ENCODE measurements at places on chromosomes 7 and 10. TPM values are rescaled to one million over a fixed set of nuclear protein-coding genes. Genes with fewer than 3 reads are reported as not detected.

DNA sequence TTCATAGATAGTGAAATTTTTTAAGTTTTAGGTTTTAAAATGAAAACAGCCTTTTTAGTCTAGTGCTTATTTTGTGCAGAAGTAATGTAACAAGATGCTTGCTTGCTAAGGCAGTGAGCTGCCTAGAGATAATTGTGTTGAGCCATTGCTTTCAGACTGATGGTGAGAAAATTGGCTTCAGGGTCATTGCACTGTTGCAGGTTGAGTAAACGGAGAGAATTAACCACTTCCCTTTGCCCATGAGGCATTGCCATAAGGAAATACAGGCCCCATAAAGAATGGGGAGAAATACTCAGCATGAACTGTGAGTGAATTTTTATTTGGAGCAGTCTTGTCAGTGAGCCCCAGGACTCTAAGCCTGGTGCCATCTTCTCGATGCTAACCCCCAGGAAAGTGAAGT is 140.5 kb downstream of the LRRC4 start:
- peaks cover 6% of the 10 kb centered on the region for H3K36me3 ChIP-seq
- no peaks in the 10 kb centered on the region for H3K27me3 ChIP-seq
- no peaks in the 10 kb centered on the region for H3K4me1 ChIP-seq
- H3K4me3 ChIP-seq = no peak overlapping the region
- no peak overlapping the region for H3K27ac ChIP-seq
- no peak for DNase-seq

DNA sequence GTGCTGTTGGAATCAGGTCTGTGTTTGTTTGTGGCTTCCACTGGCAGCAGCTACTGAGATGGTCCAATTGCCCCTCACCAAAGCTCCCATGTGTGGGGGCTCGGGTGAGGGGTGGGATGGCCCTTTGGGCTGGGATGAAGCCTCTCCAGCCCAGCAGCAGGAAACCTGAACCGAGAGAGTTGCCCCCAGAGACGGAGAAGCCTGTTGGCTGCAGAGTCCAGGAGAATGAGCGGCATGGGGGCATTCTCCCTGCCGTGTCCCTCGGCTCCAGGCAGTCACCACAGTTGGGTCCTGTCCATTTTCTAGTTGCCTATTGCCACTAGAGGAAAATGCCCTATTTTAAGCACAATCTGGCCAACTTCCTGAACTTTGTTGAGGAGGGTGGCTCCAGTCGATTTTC is 222.2 kb upstream of the PPP2R2D start:
- no peaks in the 10 kb centered on the region for H3K4me1 ChIP-seq
- no peak for DNase-seq
- H3K27me3 ChIP-seq = peaks cover 26% of the 10 kb centered on the region
- no peaks in the 10 kb centered on the region for H3K36me3 ChIP-seq

- no peak overlapping the region for H3K27ac ChIP-seq
- no peaks in the 10 kb centered on the region for H3K4me1 ChIP-seq
- no peak for DNase-seq
- H3K36me3 ChIP-seq = no peaks in the 10 kb centered on the region
- H3K27me3 ChIP-seq = no peaks in the 10 kb centered on the region
Observed at GRCh38 chr7:87712571-87712970, 84.4 kb downstream of the RUNDC3B start.

DNA sequence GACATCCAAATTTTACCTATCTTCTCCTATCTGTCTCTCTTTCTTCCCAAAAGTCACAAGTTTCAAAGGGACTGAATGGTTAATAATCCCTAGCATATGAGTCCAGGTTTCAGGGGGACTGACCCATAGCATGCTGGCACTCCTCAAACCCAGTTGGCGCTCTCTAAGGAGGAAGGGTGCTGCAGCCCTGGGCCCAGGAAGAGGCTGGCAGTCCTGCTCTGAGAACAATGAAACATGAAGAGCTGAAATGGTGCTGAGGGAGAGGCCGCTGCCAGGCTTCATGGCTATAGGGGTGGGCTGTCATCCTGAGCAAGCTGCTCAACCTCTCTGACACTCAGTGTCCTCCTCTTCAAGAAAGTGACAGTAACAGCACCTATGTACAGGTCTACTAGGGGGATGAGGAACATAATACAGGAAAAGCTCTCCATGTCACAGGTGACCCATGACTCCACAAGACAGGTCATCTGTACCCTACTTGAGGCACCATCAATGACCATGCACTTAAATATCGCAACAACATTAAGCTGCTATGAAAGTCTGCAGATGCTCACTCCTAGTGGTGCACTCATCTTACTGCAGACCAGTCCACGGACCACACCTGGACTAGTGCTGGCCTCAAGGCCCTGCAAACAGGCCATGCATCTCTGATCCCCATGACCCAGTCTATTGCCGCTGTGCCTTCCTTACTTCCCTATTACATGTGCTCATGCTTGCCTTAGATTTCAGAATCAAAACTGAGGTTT is 17.0 kb downstream of the COBL start:
- peaks cover 8% of the 10 kb centered on the region for H3K27me3 ChIP-seq
- no peak overlapping the region for H3K27ac ChIP-seq
- no peak overlapping the region for H3K4me3 ChIP-seq
- no peaks in the 10 kb centered on the region for H3K4me1 ChIP-seq
- no peak for DNase-seq

DNA sequence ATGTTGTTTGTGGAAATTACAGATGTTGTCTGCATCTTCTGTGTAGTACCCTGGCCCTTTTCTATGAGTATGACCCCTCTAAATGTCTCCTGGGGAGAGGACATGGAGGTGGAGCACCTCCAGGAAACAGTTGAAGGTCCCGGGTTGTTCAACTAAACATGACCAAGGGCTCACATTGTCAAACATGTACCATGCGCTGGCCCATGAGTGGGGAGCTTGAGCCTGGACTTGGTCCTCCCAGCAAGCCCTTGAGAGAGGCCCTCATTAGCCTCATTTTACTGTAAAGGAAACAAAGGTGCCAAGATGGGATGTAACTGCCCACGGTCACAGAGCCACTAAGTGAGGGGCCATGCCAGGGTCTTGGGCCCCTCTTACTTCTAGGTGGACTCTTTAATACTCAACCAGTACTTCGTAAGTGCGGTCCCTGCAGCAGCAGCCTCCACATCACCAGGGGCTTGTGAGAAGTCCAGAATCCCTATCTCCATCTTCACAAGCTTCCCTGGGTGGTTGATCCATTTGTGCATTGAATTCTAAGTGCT is 31.2 kb downstream of the C10orf71 start:
- no peak for DNase-seq
- H3K27ac ChIP-seq = no peak overlapping the region
- H3K36me3 ChIP-seq = no peaks in the 10 kb centered on the region

DNA sequence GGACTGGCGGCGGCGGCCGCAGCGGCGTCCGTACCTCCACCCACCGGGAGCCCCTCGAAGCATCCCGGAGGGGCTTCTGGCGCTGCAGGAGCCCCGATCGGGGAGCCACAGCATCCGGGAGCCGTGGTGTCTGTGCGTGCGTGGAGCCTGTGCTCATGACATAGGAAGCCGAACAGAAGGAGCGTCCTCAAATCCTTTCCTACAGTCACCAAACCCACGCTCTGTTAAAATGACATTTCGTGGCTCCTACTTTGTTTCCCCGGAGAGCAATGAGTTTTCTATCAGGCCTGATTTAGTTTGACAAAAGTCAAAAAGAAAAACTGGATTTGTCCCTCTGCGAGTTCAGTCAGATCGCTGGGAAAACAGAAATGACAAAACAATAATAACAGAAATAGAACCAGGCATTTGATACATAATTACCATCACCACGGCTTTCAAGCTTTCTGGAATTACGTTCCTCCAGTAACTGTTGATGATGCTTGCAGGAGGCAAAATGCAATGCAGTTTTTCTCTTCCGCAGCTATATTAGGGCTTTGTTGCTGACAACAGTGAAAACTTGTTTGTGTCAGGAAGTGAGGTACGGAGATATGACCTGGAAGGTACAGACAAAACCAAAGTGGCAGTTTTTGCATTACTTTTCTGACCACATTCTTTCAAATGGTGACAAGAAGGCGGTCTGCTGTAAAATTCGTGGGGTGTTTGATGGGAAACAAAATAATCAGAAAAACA is 219.3 kb upstream of the MKLN1 start:
- H3K4me1 ChIP-seq = peaks cover 17% of the 10 kb centered on the region
- H3K27me3 ChIP-seq = no peaks in the 10 kb centered on the region

GRCh38 chr7:119964065-119964464 is 308.9 kb upstream of the KCND2 start:
- no peak overlapping the region for H3K27ac ChIP-seq
- H3K36me3 ChIP-seq = no peaks in the 10 kb centered on the region
- no peaks in the 10 kb centered on the region for H3K4me1 ChIP-seq
- no peaks in the 10 kb centered on the region for H3K27me3 ChIP-seq
- no peak for DNase-seq

- no peak overlapping the region for H3K4me3 ChIP-seq
- no peak for DNase-seq
- no peak overlapping the region for H3K27ac ChIP-seq
- H3K4me1 ChIP-seq = no peaks in the 10 kb centered on the region
Observed at GRCh38 chr7:82694022-82694421, 250.4 kb upstream of the CACNA2D1 start.

DNA sequence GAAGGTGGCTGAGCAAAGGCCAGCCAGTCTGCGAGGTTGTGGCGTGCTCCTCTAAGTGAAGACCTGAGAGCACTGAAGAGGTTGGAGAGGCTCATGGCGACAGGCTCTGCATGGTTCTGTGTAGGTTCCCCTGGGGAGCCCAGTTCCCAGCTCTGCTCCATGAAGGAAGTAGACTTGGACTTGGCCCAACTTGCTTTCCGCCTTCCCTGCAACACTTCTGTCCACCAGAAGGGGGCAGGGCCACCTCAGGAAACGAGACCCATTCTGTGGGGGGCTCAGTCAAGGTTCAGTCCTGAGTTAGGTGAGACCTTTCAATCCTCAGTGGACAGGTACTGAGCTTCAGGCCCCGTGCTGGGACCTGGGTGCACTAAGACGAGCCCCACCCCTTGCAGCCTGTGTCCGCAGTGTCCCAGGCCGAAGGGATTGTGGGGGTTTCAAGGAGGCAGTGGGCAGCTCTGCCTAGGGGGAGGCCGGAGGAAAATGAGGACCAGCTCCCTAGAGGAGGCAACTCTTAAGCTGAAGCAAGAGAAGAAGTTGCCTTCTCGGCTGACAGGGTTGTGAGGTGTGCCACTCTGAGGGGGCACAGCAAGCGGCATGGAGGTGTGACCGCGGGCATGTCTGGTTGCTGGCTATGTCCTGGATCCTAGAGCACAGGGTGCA is 15.0 kb upstream of the PCBD1 start:
- peaks cover 33% of the 10 kb centered on the region for H3K27me3 ChIP-seq
- H3K4me3 ChIP-seq = no peak overlapping the region
- no peak overlapping the region for H3K27ac ChIP-seq
- no peaks in the 10 kb centered on the region for H3K4me1 ChIP-seq

DNA sequence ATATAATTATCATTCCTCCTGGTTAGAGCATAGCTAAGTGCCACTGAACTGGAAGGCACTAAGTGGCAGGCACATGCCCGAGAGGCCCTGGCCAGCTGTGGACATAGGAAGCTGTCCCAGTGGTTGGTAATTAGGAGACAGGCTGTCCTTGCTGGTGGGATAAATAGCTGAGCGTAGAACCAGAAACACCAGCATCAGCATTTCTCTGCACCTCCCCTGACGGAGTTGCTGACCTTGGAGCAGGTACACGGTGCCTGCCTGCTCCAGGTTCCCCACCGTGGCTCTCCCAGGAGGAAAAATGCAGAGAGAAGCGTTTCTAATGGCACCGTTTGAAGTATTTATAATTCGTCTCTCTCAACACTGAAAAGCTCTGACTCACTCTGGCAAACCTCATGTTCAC is 5.6 kb upstream of the ABLIM1 start:
- no peaks in the 10 kb centered on the region for H3K27me3 ChIP-seq
- H3K4me3 ChIP-seq = no peak overlapping the region
- no peaks in the 10 kb centered on the region for H3K4me1 ChIP-seq
- no peaks in the 10 kb centered on the region for H3K36me3 ChIP-seq
- H3K27ac ChIP-seq = no peak overlapping the region

DNA sequence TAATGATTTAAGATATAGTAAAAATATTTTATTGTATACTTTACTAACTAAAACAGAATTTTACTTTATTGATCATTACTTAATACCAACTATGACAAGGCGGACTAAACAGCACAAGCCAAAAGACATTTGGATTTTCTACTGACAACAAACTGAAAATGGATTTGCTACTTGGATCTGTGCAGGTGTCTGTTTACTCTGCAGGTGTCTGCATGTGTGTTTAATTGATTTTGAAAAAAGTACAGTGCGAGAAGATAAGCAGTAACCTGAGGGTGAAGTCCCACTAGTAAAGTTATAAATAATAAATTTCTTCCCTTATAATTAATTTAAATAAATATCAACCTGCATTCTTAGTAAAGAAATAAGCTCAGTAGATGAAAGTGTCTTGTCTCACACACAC is 696.8 kb upstream of the MBL2 start:
- H3K36me3 ChIP-seq = no peaks in the 10 kb centered on the region
- H3K4me1 ChIP-seq = no peaks in the 10 kb centered on the region
- no peak overlapping the region for H3K27ac ChIP-seq
- H3K4me3 ChIP-seq = no peak overlapping the region
- DNase-seq = no peak
- H3K27me3 ChIP-seq = no peaks in the 10 kb centered on the region

GRCh38 chr10:11876805-11877590 is 53.8 kb downstream of the PROSER2 start:
- no peak overlapping the region for H3K4me3 ChIP-seq
- no peaks in the 10 kb centered on the region for H3K27me3 ChIP-seq
- H3K36me3 ChIP-seq = no peaks in the 10 kb centered on the region
- no peak overlapping the region for H3K27ac ChIP-seq
- no peak for DNase-seq

DNA sequence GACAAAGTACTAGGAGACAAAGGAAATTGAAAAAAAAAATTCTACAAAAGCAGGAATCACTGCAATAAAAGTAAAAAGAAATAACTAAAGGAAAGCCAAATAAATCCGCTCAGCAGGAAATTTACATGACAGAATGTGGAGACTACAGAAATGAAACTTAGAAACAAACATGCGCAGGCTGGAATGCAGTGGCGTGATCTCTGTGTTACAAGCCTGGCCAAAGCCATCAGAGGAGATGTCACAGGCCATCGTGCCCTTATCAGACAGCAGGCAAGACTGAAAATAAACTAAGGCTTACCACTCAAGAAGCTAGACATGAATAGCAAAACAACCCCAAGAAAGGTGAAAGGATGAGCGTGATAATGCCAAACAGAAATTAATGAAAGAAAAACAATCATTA is 6.3 kb upstream of the CAMK2B start:
- no peak overlapping the region for H3K27ac ChIP-seq
- DNase-seq = no peak
- no peaks in the 10 kb centered on the region for H3K36me3 ChIP-seq
- no peak overlapping the region for H3K4me3 ChIP-seq

- DNase-seq = no peak
- H3K27me3 ChIP-seq = no peaks in the 10 kb centered on the region
- peaks cover 29% of the 10 kb centered on the region for H3K4me1 ChIP-seq
Observed at GRCh38 chr7:55963584-55964168, 709 bp upstream of the NIPSNAP2 start.

- DNase-seq = no peak
- H3K36me3 ChIP-seq = no peaks in the 10 kb centered on the region
- H3K4me3 ChIP-seq = no peak overlapping the region
- H3K27me3 ChIP-seq = no peaks in the 10 kb centered on the region
Observed at GRCh38 chr7:17743316-17743715, 197.0 kb downstream of the SNX13 start.

LIPM gene
- not detected for total RNA-seq

EPO gene
- total RNA-seq = not detected

TMEM184A gene
- total RNA-seq = 0.33 TPM

UTF1 gene
- total RNA-seq = 0.23 TPM

MOGAT3 gene
- not detected for total RNA-seq

TMEM213 gene
- not detected for total RNA-seq

AKR1D1 gene
- total RNA-seq = not detected

FAM204A gene
- 57.3 TPM for total RNA-seq

TSPAN12 gene
- total RNA-seq = 0.44 TPM

TMEM130 gene
- total RNA-seq = not detected

OR13A1 gene
- 0.19 TPM for total RNA-seq

PARD3 gene
- total RNA-seq = 0.36 TPM

GATA3 gene
- total RNA-seq = 98.1 TPM

All from T-cell (primary cell).